Hippocampal formation (tissue), 2 donors: ENCODE measurements at places on chromosomes 4 and X.
A peak's percentile ranks its signal among the peaks of the same experiment; 100 is the strongest.

DNA sequence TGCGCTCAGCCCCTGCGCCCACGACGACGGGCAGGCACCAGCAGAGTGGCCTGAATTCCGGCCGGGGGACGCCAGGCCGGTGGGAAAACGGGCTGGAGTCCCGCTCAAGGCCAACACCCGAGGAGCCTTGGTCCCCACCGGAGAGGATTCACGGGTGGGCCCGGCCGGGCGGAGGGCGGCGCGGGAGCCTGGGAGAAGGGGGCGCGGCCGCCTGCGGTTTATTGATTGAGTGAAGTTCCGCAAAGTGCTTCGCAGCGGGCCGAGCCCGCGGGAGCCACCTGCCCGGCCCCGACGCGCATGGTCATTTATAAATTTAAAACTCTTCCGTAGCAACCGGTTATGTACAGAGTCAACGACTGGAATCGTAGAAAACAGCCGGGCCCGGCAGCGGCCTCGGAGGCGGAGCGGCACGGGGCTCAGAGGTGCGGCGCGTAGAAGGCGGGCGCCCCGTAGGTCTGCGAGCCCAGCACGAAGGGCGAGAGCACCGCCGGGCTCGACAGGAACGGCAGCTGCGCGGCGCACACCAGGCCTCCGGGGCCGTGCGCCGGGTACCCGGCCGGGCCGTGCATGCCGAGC, 3.6 kb downstream of the NKX1-1 start:
- DNase-seq: no peak

DNA sequence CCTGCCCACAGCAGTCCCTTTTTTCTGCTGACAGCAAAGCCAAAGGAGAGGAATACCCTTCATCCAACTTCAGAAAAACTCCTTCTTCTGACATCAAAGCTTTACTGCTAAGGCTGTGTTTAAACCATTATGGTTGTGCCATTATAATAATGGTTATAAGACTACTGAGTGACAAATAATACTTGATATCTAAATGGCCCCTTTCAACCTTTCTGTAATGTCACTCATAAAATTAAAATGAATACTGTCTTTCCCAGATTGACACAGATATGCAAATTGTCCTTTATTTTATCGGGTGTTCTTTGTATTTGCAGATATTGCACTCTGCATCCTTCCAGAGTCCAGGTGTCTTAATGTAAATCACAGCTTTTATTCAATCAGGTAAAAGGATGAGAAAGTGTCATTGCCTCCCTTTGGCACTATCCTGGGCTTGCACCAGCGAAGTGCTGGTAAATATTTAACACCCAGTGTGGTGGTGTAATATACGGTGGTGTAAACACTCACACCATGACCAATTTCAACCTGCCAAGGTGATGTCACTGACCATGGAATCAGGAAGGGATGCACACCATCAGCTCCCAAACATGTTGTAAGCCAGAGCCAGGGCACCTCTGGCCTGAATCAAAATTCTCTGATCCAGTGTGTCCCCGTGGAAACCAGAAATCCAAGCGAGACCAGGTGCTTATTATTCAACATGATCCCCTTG, 139.4 kb upstream of the TENM3 start:
- DNase-seq: no peak

DNA sequence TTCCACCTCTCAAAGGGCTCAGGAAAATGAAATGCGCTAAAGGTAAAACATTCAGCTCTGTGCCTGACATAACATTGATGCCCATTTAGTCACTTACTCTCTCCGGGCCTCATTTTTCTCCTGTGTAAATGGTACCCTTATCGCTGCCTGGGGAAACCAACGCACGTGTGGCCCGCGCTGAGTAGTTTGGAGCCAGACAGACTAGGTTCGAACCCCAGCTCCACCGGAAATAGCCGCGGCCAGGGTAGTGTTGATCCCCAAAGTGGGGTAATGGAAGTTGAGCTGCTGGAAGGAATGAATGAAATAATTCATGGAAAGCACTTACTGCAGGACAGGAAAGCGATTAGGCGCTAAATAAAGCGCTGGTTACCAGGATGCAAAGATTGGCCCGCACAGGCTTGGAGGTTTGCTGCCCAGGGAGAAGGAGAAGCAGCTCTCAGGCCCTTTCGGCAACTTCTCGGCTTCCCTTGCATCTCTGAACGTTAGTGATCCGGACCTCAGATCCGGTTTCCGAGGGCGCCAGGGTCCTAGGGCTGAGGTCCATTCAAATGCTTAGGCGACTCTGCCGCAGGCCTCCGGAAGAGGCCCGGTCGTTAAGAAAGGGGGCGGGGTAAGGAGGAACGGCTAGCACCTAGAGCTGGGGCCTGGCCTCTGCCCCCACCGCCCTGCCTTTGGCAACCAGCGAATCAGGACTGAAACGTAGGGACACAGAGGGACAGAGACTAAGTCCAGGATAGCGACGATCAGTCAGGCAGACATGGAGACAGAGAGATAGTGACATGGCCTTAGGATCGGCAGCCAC, 13.3 kb downstream of the NKX3-2 start:
- no peak for DNase-seq

DNA sequence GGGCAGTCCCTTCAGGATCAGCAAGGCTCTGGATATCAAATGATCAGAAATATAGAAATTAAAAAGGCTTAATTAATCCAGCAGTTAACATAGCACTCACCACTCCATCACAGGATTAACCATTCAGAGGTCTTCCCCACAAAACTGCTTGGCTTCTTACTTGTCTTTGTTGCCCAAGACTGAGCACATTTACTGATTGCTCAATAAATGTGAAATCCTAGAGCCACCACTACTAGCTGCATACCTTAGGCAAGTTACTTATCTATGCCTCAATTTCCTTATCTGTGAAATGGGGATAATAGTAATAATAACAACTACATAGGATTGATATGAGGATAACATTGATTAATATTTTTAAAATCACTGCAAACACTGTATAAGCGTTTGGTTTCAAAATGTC, 124.2 kb downstream of the ARHGAP6 start:
- DNase-seq: no peak

GRCh38 chr4:120873554-120873953, 49.0 kb downstream of the PRDM5 start:
- DNase-seq: no peak

DNA sequence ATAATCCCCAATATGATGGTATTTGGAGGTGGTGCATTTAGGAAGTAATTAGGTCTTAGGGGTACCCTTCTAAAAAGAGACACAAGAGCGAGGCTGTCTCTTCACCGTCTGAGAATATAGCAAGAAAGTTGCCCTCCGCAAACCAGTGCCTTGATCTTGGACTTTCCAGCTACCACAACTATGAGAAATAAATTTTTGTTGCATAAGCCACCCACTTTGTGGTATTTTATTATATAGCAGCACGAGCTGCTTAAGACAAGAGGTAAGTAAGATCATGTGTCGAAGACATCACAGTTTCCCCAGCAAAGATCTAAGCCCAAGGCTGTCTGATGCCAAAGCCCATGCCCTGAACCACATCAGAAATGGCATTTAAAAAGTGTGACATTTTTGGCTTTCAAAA, 9.6 kb upstream of the EXOSC9 start:
- no peak for DNase-seq

DNA sequence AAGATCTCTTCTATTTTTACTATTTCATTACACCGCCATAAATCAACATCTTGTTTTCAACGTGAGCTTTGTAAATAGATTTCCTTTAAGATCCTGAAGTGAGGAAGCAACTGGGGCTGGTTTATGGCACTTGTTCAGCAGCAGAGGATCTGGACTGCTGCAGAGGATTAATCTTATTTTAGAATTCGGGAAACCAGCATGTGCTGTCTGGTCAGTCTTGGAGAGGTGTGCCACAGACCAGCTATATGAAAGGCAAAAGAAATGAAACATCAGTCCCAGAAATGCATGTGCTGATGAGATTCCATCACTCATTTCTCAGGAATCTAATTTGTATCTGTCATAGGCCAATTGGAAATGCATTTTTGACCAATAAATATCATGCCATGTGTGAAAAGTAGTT, 23.4 kb downstream of the PRDM8 start:
- no peak for DNase-seq

DNA sequence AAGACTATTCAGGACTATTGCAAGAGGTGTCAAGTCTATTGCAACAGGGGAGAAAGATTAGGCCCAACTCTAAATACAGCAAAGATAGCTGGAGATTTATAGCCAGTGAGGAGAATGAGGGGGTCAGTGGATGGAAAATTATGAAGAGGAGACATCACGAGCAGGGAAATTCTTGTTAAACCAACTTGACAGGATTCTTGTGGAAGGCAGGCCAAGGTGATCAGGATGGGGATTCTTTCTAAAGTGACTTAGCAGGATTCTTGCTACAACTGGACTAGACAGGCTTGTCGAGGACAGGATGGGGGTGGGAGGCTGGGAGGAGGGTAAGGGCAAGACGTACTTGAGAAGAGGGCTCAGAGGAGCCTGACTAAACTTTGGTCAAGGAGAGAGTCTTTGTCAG, 89.0 kb downstream of the PHEX start:
- DNase-seq: no peak

DNA sequence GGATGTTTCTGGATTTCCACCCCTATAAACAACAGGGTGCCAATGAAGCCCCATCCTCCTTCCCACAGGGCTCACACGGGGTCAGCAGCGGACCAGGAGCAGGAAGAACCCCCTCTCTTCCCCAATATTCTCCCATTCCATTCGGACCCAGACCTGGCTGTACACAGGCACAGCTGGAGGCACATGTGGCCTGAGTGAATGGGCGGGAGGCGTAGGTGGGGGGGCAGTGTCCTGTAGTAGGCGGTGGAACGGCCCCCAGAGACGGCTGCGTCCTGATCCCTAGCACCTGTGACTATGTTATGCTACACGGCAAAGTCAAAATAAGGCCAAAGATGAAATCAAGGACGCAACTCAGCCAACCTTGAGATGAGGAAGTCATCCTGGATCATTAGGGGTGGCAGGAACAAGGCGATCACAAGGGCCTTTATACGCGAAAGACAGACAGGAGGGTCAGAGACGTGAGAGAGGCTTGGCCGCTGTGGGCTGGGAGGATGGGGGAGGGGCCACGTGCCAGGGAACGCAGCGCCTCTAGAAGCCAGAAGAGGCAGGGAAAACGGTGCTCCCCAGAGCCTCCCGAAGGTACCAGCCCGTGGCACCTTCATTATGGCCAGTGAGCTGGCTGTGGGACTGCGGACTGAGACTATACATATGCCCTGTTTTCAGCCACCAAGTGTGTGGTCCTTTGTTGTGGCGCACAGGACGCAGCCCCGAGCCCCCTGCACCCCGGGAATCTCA, 75.6 kb downstream of the WFS1 start:
- DNase-seq: no peak

DNA sequence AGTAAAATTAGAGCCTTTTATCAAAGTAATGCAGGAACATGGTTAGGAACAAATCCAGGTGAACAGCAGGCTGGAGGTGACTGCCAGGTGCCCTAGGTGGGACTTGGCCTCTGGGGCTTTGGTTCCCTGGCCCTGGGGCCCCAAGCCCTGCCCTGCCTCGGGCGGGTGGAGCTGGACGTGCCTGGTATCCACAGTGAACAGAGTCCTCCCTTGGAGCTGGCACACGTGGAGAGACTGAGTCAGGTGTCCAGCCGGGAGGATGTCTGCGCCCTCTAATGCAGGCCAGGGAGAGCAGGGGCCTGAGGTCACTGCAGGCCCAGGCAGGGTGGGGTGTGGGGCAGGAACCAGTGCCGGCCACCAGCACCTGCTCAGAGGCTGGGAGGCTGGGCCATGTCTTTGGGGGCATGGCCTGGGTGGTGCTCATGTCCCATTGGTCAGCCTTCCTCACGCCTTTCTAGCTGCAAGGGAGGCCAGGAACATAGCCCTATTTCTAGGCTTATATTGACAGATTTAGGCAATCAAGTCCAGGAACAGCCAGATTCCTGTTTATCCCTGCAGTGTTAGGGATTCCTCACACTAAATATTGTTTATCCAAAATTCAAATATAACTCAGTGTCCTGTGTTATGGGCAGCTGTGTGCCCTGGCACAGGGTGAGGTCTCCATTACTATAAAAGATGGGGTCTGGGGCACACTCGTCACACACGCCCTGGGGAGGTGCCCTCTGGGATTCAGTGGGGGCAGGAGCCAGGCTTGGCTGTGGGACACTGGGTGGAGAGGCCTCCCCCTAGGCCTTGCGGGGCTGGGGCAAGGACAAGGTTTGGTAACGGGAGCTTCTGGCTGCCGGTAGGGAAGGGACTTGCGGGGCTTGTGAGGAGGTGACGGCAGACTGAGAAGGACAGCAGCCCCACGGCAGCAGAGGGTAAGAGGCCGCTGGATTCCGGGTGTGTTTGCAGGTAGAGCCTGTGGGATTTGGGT, 14.3 kb upstream of the NAT8L start:
- DNase-seq: no peak

- DNase-seq: no peak
Measured at GRCh38 chrX:27807690-27808089, at the start of gene MAGEB10. Gene MAGEB10 (plus strand): TSS chrX:27807990. CDS start chrX:27821307, 13,317 bp downstream.

DNA sequence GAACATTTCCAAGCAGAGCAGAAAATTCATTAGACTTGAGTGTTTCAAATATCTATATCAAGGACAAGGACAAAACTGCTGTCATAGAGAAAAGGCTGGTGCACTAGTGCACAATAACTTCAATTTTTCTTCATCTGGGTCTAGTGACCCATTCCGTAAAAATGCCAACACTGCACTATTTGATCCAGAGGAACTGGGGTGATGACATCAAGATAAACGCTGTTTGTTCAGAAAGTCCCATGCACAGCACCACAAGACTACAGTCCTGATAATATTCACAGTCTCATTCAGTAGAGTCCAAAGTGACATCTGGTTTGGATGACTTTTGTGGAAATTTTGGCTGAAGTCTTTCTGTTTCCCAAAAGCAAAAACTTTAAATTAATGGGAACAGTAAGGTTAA, 303.5 kb upstream of the GALNT7 start:
- no peak for DNase-seq

DNA sequence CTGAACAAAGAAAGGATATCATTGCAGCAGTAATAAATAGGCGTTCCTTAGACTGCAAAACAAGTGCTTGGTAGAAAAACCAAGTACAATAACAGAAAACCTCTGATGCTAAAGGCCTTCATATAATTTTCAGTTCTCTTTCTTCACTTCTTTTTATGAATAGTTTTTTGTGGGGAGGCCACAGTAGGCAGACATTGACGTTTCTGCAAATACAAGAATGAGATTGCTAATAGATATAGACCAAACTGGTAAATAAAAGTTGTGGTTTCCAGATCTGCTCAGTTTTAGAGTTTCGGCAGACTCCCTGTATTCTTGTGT, 57.0 kb upstream of the RAP1GDS1 start:
- DNase-seq: no peak

DNA sequence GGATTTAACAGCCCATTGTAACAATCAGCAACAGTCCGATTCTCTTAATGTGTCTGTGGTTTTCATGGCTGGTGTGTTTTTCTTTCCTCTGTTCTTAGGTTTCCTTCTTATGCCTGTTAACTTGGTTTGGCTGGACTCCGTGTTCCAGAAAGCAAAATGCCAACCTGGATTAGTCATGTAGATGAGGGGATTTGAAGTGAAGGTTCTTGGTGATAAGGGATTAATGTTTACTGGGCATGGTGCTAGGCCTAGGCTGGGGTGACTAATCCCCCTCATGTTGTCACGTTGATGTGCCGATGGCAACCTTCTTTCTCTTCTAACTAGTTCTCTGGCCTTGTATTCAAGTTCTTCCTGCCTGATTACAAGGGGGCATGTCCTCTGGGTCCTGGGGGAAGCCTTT, 85.9 kb downstream of the REPS2 start:
- DNase-seq: no peak

- no peak for DNase-seq
Measured at GRCh38 chr4:133624744-133625143, 475.6 kb downstream of the PCDH10 start.

- peak; percentile 40 for DNase-seq
Measured at GRCh38 chr4:165493359-165493758, 114.6 kb downstream of the CPE start.

- no peak for DNase-seq
Measured at GRCh38 chrX:68203211-68203610, 230.1 kb downstream of the OPHN1 start.
